ENCODE measurements at places on chromosomes 3 and 15.

- DNase-seq: no peak
Measured at GRCh38 chr15:47331829-47332393, 385.4 kb upstream of the SEMA6D start.

- DNase-seq: no peak
Measured at GRCh38 chr3:127172211-127172610, 20.7 kb upstream of the PRR23E start.

DNA sequence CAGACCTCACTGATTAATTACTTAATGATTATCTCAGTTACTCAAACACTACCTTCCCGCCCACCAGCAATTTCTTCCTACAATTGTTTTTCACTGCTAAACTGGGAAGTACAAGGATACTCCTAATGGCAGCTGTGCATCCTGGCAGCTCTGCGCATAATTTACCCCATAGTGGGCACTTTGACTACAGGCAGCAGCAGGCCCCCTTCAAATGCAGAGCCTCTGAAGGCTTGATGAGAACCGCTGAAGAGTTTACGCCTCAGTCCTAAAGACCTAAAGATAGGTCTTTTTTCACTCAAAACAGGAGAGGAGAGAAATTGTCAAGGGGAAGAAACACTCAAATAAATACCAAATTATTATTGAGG is 10.7 kb downstream of the CCDC32 start:
- DNase-seq: no peak

- no peak for DNase-seq
Measured at GRCh38 chr15:57196865-57197264, 179.4 kb upstream of the CGNL1 start.

GRCh38 chr3:71421475-71421819 is 162.1 kb downstream of the FOXP1 start:
- DNase-seq: no peak

- DNase-seq: no peak
Measured at GRCh38 chr3:126440709-126440995, 35.0 kb downstream of the ZXDC start.

Data from SW480 (cell line).